AG09319 (cell line): ENCODE measurements at places on chromosomes 11 and 22.

GRCh38 chr11:120335556-120335907 is 681 bp upstream of the ARHGEF12 start:
- DNase-seq = no peak

DNA sequence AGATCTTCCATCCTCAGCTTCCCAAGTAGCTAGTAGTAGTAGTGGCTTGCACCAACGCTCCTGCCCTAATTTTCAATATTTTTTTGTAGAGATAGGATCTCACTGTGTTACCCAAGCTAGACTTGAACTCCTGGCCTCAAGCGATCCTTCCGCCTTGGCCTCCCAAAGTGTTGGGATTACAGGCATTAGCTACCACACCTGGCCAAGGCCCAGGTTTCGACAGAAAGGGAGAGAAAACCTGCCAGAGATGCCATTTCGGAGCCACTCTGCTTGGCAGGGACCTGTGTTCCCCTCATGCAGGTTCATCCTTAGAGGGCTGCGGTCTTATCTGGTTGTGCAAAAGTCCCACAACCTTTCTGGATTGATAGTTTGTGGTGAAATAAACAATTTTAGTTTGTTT is 41.4 kb downstream of the FAM83F start:
- DNase-seq = no peak

- no peak for DNase-seq
Observed at GRCh38 chr11:20351136-20351535, 12.4 kb upstream of the HTATIP2 start.

DNA sequence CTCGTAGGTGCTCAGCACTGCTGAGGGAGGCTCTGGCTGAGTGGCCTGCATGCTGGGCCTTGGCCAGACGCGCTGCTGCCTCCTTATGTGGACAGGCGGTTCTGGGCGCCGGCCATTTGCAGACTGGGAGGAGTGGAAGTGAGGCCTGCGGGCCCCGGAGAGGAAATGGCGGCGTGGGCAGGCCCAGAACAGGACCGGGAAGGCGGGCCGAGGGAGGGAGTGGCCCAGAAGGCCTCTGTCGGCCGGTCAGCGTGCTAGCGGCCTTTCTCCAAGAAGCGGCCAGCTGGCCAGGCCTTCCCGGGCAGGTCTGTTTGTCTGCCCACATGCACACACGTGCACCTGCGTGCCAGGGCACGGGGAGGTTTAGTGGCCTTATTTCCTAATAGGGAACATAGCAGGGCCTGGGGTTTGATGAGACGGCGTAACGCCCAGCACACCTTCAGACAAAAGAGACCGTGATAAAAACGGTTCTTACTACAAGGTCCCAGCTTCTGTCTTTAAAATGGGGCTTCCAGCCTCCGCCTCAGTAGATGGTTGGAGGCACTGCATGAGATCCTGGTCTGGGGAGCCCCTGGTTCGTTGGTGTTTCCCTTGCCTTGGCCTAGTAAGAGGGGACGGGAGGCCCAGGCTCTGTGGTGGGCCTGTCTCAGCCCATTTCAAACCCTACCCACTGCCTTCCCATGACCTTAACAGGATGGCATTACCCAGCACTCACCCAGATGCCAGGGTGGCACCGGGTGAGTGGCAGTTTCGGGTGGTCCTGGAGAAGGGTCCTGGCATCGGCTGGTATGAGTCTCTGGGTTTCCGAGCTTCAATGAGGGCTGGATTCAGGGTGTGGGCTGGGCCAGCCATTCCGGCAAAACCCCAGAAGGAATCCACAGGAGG is 65.1 kb upstream of the PPARA start:
- DNase-seq = peak; percentile 82

GRCh38 chr11:128607819-128608218 is 20.5 kb upstream of the ETS1 start:
- DNase-seq = no peak

DNA sequence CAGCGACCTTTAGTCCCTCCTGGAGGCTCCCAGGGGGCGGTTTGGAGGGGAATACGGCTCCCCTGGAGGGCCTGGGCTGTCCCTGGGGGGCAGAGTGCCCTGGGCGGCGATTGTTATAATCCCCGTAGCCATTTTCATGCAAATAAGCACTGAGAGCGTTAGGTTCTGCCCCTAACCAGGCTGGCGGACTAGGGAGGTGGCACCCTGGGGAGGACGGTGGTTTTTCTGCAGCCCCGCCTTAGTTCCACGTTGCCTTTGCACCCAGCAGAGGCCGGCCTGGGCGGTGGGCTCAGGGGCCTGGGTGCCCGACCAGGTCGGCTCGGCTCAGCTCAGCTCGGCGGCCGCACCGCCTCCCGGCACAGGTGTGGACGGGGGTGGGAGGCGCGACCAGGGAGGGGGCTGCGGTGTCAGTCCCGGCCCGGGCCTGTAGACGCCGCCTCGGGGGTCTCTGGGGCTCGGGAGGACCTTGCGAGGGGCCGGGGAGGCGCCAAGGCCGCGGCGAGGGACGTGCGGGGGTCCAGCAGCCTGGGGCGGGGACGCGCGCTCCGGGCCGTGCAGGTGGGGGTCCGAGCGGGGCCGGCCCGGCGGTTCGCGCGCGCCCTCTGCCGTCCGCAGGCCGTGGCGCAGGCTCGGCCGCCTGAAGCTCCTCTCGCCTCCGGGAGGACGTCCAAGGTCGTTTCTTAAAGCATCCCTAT is 2.3 kb upstream of the DUSP8 start:
- no peak for DNase-seq

DNA sequence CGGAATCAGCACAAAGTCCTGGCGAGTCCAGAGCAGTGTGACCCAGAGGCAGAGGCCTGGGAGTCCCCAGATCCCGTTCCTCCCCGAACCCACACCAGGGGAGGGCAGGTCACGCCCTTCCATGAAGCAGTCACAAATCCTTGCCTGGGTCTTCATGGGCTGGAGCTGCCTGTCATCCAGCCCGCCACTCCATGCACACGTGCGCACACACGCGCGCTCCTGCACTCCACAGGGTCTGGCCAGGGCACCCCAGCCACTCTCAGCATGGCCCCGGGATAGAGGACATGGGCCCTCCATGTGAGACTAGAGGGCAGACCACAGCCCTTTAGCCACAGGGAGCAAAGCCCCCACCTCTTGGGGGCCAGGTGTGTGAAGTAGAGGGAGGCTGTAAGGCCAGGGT is 5.7 kb upstream of the TNFRSF13C start:
- no peak for DNase-seq

DNA sequence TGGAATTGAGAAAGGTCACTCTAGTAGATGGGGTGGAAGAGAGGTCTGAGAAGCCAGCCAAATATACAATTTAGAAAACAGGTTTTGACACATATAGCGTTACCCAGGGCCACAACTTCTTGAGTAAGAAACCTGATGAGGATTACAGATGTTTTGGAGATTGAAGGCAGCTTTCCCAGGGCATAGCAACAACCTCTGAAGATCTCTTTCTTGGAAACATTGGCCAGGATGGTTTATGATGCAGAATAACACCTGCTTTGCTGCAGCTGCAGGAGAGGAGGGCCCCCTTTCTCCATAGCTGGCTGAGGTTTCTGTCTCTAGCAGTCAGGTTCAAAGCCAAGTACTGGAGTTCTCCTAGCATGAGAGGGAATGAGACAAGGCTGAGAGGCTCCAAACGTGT is 75.1 kb upstream of the NUP50 start:
- DNase-seq = no peak

DNA sequence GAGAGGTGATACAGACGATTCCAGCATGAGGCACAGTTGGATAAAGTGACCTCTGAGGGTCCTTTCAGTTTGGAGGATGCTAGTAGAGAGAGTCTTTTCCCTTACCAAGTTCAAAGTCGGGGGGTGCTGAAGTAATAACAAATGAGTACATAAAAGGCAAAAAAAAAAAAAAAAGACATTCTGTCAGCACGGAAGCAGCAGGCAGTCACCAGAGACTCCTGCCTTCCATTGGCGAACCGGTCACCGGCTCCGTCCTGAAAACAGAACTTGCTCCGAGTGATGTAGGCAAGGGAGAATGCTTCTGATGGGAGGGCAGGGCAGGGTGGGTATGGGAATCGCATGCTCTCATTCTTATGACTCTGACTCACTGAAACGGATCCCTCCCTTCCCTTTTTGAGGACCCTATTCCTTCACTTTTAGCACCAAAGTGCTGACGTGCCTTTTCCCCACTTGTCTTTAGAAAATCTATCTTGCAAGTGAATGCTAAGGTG is 65.9 kb downstream of the PRR5L start:
- DNase-seq = no peak

DNA sequence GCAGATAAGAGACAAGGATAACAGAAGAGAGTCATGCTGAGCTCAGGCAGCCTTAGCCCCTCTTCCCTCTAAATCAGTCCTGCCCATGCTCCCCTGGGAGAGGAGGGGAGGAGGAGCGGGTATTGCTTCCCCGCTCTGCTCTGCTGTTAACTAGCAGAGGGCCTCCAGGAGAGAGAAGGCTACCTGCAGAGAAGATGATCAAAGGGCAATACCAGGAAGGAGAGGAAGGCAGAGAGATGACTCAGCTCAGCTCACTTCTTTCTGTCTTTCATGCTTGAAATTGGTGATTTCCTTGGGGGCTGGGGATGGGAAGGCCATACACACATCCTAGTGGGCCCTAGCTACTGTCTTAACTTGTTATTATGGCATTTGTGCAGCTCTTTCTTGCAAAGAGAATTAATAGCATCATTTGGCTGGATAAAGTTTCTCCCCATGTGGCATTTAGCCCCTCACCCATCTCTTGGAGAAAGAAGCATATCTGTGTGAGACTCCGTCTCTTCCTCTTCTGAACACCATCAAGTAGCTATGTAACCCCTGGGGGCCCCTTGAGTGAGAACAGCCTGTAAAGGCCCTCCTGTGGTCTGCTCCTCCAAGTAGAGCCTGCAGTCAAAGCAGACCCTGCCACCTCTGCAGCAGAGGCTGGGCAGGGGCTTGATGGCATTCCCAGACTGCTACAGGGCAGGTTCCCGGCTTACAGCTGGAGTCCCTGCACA is 33.4 kb upstream of the AMOTL1 start:
- DNase-seq = no peak

- DNase-seq = no peak
Observed at GRCh38 chr11:80096736-80097135, 655.9 kb upstream of the TENM4 start.
